Kasumi-1 (cell line): ENCODE measurements at places on chromosomes 3 and 15.

- DNase-seq, result no peak
Observed at GRCh38 chr3:88954853-88955252, 152.6 kb upstream of the EPHA3 start.

GRCh38 chr3:138890555-138891187 is 55.9 kb upstream of the PIK3CB start:
- peak; percentile 96 for DNase-seq

DNA sequence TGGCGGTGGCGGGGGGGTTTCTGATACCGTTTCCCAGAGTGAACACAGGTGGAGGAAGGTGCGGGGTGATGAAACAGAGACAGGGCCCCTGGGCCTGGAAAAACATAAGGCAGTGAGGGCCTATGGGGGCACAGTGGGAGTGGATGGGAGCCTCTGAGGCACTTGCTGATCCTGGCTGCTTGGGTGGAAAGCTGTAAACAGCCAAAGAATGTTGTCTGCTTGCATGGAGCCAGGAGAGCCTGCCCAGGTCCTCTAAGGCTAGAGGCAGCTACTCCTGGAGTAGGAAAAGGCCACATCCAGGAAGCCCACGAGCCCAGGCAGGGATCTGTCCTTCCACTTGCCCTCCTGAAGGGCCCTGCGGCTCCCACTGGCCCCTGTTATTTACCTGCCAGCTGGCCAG is 2.9 kb upstream of the SEMA3B start:
- DNase-seq, result no peak

GRCh38 chr3:141812586-141812985 is 49.4 kb downstream of the GRK7 start:
- no peak for DNase-seq

- no peak for DNase-seq
Observed at GRCh38 chr15:101718896-101719295, 5.4 kb downstream of the TARS3 start.

DNA sequence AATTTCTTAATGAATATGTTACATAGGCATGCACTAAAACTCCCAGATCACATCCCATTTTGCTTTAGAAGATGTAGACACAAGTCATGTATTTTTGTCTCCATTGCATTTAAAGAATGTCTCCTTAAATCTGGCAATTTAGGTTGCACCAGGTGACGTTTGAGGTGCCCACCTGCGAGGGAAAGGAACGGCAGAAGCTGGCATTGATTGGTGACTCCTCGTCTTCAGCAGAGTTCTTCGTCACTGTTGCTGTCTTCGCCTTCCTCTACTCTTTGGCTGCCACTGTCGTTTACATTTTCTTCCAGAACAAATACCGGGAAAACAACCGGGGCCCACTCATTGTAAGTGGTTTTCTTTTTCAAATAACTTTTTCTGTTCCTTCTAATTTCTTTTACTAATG is 96.1 kb upstream of the SNTN start:
- DNase-seq, result no peak

DNA sequence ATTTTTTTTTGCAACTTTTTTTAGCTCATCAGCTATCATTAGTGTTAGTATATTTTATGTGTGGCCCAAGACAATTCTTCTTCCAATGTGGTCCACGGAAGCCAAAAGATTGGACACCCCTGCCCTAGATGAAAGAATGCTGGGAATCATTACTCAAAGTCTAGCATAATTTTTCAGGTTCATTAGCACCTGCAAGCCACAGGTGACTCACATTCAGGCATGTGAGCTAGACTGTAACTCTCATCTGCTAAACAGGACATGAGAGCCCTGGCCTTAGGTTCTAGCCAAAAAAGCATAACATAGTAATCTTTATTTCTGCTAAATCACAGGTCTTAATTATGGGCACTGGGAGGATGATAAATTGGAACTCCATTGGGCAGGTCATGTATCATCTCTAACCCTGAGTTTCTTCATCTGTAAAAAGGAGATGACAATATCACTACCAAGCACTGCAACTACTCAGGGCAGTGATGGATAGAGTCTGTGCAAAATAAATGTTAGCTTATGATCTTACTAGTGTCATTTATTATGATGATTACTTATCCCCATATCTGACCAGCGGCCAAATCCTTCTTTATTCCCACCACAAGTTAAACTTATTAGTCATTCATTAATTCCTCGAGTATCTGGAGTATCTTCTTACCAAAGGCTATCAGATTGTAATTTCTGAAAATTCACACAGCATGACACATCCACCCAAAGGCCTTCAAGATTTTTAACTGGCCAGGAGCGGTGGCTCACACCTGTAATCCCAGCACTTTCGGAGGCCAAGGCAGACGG is 125.0 kb downstream of the PLD1 start:
- no peak for DNase-seq

DNA sequence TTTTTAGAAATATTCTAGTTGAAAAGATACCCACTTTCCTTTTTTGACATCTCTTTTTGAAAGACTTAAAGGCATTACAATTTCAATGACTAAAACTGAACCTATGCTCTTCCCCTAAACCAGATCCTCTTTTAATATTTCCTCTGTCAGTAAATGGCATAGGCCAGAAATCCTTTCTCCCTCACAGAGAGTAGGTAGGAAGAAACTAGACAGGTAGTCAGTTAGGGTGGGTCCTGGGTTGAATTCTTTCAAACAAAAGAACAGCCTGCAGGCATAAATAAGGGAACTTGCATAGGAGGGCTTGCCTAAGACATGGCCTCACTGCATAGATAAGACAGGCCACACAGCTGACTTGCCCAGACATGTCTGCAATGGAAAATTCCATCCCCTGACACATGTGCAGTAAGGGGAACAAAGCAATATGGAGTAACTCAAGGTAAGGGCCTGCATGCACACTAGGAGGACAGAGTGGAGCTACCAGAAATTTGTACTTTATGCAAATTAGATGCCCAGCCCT is 23.1 kb downstream of the PLSCR5 start:
- DNase-seq, result no peak

DNA sequence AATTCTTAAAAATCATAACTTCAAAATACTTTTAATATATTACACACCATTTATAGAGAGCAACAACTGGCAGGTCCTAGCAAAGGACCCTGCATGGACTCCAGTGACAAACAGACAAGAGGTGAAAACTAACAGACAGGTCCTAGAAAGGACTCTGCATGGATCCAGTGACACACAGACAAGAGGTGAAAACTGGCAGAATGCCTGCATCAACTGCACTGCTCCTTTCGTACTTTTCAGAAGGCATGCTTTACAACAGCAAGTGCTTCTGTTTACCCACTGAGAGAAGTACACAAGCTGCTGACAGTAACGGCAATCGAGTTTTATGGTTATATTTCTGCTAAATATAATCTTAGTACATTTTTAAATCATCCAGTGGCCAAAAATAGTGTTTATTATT is 24.3 kb upstream of the GP5 start:
- DNase-seq, result no peak
